Tongue (tissue), 3 donors: ENCODE measurements at places on chromosomes 11 and 22.

GRCh38 chr22:35861451-35861850, 143.8 kb downstream of the APOL5 start:
- DNase-seq = no peak

DNA sequence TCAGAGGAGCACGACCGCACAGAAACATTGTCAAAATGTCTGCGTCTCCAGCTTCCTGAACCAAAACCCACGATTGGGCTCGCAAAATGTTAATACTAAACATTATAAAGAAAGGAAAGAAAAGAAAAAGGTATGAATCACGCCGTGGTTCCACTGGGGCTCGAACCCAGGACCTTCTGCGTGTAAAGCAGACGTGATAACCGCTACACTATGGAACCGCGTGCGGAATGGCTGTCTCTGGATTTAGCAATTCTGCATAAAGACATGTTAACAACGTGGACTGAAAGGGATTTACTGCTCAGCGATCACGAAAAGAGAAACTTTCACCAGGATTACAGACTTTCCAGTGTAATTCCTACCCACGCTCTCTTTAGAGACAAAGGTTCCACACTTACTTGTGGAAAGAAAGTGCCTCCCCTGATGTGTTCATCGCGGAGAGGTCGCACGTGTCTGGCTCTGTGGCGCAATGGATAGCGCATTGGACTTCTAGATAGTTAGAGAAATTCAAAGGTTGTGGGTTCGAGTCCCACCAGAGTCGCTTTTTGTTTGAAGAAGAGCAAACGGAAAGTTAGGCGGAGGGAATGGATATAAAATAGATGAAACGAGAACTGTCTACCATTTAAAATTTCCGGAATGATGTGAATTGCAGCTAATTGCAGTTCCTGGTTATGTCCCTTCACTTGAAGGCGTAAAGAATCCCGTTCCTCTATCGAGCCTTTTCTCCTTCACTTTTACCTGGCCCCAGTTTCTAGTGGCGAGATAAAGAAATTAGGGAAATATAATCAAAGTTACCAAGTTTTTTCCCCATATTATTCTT, 39.7 kb downstream of the OR4D9 start:
- peak; percentile 96 for DNase-seq

GRCh38 chr11:84853841-84854497, 773.2 kb downstream of the DLG2 start:
- DNase-seq = no peak

DNA sequence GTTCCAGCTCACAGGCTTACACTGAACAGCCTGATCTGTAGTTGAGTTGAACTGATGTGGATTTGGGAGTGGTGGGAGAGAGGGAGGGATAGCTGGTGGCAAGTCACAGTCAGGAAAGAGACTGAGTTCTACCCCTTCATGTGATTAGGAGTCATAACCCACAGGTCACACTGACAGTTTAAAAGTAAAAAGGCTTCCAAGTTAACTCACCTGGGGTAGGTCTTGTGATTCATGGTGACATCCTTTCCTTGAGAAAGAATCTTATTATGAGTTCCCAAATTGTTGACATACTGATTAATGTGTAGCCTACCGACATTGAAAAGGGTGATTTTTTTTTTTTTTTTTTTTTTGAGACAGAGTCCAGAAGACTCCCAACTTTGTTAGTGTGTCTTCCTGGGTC, 5.4 kb downstream of the IZUMO1R start:
- DNase-seq = no peak

DNA sequence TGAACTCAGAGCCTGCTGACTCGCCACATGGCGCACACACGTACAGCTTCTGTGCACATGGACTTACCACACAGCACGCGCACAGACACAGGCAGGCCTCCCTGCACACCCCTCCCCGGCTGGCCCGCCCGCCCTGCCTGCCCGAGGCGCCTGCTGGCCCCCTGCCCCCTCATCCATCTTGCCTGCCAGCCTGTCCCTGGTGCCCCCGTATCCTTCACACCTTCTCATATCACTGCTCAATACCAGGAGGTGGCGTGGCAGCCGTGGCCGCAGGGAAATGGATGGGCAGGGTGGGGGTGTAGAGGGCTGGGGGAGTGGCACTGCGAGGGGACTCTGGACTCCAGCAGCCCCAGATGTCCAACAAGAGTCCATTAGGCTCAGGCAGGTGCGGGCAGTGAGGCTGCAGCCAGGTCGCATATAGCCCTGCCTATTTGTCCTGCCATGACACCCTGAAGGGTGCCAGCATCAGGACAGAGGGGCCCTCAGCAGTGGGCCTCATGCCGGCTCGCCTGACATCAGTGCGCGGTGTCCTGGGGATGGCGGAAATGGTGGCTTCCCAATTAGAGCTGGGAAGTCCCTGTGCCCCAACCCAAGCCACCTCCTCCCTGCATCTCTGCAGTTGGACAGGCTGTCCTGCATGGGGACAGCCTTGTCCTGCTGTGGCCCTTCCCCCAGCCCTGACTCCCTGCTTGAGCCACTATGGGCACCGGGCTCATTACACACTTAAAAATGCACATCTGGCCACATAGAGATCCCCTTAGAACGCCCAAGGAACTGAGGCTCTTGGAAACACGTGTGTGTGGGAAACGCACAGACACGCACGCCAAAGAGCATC, 2.0 kb upstream of the TBX10 start:
- DNase-seq = no peak

DNA sequence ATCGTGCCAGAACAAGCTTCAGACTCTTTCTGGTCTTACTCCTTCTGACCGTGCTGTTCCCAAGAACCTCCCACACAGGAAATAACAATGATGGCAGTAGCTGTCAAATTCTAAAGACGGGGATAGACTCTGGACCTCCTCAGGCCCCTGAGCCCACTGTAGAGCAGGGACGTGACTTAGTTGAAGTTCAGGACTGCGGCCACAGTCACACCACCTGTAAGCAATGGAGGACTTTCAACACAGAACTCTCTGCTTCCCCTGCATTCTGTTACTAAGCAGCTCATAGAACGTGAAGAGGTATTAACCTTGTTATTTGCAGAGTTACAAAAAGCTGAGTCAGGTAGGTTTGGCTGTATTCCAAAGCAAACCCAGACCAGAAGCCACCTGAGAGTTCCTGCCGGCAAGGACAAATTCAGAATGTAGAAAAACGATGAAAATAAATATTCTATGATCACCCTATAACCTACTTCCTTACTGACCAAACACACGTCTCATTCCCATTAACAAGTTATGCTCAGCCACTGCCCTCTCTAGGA, 12.7 kb downstream of the TMEM45B start:
- DNase-seq = no peak

DNA sequence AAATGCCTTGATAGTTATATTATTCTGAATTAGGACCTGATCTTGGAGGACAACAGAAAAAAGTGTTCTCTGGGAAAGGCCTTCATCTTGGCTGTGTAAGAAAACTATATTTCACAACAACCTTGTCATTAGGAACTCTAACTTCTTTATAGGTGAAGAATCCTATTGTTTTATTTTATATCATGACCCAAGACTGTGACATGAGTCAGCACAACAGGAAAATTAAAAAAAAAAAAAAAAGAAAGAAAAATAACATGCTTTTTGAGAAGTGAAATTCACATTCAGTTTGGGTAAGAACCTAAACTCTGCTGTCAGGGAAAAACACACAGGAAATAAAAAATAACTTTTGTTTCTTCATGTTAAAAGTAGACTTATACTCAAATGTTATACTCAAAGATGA, 11.7 kb upstream of the FOLR2 start:
- no peak for DNase-seq

- peak; percentile 16 for DNase-seq
Measured at GRCh38 chr11:74909385-74909784, 39.5 kb downstream of the XRRA1 start.

- DNase-seq = peak; percentile 94
Measured at GRCh38 chr11:10925149-10925926, 67.5 kb upstream of the ZBED5 start.

GRCh38 chr22:44547371-44547770, 49.3 kb upstream of the RTL6 start:
- DNase-seq = no peak

GRCh38 chr22:35140879-35141745, 75.2 kb downstream of the ISX start:
- DNase-seq = no peak

GRCh38 chr22:49866646-49867045, 13.0 kb downstream of the ZBED4 start:
- no peak for DNase-seq

GRCh38 chr22:20305894-20306645, 13.8 kb downstream of the DGCR6L start:
- no peak for DNase-seq

DNA sequence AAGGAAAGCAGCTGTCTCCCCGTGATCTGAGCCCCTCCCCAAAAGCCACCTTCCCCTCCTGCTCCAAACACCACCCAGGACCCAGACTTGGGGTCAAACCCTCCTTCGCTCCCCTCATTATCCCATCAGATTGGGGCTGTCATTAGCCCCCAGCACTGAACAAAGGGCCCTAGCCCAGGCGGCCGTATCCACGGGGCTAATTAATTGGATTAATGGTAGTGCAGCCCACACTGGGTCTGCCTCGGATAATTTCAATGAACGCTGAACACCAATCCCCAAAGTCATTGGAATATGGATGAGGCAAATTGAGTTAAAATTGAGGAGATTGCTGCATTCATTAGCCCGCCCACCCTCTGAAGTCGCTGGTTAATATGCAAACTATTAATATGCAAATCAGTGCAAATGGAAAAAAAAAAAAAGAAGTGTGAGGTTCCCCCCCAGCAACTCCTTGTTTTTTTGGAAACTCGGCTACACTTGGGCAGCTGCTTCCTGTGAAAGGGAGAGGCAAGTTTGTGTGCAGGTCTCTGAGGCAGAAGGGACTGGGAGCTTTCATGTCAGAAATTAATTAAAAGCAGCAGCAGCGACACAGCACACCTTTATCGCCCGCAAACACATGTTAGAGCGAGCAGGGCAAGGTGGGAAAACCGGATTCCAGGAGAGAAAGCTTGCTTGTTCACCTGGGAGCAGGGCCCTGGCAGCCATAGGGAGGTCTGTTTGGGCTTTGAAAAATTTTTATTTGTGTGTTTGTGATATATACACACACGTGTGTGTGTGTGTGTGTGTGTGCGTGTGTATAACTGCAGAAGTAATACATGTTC, 517.8 kb downstream of the MIAT start:
- peak; percentile 35 for DNase-seq

DNA sequence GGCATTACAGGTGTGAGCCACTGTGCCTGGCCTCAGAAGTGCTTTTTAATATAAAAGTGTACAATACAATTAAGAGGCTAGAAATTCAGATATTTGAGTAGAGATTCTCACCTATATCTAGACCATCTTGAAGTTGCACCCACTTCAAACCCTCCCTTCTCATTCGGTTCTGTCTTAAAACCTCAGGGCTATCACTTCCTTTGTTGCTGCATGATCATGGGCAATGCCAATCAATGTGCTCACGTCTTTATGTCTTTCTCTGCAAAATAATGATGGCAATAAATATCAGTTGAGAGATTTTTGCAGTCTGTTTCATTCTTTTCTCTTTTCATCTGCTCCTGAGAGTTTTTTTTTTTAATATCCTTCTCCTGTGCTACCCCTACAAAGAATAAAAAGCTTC, 9.3 kb upstream of the NUP160 start:
- DNase-seq = no peak

DNA sequence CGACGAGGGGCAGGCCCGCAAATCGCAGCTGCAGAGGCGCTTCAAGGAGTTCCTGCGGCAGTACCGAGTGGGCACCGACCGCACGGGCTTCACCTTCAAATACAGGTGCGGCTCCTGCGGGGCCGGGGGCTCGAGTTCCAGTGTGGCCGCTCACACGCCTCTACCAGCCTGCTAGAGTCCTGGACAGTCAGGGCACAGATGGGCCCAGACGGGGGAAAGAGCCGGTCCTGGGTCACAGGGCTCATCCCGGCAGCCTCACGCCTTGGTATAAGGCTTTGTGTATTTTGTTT, 506 bp downstream of the MCM5 start:
- no peak for DNase-seq

GRCh38 chr11:4213746-4214145, 119.1 kb downstream of the RRM1 start:
- DNase-seq = no peak

DNA sequence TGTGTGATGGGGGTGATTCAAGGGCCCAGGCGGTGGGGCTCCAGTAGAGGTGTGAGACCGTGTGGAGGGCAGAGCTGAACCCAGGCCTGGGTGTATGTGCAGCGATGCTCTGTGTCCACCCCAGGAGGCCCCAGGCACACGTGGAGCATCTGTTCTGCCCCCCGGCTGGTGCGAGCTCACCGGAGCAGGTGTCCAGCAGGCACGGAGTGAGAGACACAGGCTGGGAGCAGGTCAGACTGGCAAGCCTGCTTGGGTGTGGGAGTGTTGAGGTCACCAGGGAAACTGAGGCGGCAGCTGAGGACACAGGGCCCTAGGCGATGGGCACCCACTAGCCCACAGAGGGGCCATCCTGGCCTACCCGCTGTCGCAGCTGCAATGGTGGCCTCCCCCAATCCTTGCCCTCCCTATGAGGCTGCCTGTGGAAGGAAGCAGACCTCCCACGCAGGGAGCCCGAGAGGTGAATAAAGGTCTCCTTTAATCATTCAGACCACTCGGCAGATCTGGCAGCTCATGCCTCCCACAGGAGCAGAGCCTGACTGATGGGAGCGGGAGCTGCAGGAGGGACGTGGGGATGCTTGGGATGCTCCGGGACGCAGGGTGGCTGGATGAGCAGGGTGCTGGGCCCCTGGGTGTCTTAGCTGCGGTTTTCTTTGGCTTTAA, 1165.1 kb downstream of the BRD1 start:
- no peak for DNase-seq

- DNase-seq = no peak
Measured at GRCh38 chr11:128860571-128861361, 6.3 kb downstream of the KCNJ1 start.

DNA sequence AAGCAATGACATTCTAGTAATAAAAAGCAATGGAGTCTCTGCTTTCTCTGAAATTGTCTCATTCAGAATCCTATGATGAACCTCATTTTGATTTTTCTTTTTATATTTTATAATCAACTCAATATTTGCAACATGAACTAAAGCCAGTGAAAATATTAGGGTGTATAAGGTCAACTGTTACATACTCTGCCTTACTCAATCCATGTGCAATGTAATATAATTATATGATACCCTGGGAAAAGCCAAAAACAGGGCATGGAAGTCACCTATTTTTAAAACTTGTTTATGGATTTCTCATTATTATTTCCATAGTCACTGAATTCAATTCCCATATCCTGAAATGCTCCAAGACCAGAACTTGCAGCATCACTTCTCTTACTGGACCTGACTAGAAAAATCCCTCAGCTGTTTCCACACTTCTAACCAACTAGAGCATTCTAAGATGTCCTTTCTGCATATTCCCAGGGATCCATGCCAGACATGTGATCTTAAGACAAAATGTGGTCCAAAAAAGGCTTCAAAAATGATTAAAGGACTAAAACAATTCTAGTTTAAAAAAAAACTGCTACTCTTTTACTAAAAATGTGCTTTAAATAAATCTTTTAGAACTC, 97.3 kb downstream of the GUCY1A2 start:
- peak; percentile 10 for DNase-seq
